ENCODE measurements at places on chromosomes 12 and 14.

DNA sequence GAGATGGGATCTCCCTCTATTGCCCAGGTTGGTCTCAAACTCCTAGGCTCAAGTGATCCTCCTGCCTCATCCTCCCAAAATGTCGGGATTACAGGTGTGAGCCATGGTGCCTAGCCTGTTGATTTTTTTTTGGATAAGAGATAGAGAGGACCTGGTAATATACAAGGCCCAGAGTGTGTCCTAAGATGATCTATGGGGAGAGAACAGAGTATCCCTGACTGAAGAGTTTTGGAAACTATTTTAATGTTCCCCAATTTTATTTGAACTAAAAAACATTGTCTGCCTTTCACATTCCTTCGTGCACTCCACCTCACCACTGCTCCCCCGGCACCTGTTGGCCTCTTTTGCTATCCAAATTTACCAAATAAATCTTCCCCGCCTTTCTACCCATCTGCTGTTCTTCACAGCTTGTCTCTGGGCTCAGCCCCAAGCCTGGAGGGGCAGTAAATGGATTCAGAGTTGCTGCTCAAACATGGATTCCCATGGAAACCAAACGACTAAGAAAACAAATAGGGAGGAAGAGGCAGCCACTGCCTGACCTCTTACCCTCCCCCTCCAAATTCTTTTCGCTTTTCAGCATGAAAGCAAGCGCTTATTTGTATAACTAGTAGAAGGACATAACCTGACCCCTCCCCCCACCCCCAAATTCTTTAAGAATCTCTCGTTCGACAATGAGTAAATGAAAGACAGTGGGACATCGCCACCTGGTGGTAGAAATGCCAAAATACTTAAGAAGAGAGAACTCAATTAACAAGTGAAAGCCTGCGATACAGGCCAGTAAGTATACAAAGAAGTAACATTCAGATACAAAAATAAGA lies 22.6 kb downstream of the OR10G3 start:
- DNase-seq, result peak; percentile 32

- DNase-seq, result no peak
Observed at GRCh38 chr12:90449611-90450010, 505.4 kb downstream of the CCER1 start.

- DNase-seq, result peak; percentile 82
Observed at GRCh38 chr14:104794631-104794992, 936 bp downstream of the AKT1 start.

DNA sequence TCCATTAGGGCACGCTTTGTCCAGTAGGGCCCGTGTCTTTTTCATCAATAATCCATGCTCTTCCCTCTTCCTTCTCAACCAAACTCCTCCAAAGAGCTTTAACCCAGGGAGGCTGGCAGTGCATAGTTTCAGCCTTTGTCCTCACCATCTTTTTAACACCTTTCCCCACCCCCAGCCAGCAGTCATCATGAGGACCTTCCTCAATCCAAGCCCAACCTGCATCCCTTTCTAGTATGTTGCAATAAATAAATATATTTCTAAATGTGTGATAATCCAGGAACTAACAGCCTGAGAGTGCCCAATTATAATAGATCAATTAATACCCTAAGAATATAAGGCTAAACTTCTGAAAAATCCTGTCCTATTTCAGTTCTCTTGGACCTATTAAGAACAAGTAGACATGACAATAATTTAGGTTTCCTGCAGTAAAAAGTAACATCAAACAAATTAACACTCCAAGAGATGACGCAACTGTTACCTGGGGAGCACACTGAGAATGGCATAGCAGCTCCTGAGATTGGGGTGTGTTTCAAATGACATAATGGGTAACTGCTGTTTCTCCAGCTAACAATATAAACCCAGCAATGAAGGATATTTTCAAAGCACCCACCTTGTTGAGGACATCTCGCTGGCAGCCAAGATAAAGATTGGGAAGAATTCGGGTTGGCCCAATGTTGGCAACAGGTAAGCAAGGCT lies 62.6 kb downstream of the DUSP16 start:
- DNase-seq, result no peak

DNA sequence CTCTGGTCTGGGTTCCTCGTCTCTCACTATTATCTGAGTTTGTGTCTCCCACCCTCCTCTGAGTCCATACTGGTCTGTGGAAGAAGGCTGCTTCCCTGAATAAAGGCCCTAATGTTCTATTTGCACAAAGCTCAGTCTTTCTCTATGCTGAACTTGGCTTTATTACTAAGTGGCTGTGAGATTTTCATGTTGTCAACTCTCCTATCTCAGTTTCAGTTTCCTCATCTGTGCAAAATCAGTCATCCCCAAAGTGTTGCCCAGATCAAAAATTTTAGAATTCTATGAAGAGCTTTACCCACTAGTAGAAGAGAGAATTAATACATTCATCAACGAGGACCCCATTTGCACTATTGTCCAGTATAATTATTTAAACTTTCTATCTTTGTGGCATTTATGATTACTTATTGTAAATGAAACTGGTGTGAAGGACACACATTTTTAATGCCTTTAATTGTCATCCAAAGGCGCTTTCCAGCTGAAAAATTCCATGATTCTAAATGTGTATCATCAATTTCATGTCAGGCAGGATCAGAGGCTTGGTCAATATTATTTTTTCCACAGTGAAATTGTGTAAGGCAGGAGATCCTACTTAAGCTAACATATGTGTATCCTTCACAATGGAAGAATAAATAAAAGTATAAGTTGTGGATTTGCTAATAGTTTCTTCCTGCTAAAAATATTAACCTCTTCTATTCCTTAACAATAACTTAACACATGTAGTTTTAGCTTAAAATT lies 79.1 kb upstream of the EEA1 start:
- no peak for DNase-seq

- no peak for DNase-seq
Observed at GRCh38 chr12:121857322-121858246, 1.1 kb downstream of the HPD start.

DNA sequence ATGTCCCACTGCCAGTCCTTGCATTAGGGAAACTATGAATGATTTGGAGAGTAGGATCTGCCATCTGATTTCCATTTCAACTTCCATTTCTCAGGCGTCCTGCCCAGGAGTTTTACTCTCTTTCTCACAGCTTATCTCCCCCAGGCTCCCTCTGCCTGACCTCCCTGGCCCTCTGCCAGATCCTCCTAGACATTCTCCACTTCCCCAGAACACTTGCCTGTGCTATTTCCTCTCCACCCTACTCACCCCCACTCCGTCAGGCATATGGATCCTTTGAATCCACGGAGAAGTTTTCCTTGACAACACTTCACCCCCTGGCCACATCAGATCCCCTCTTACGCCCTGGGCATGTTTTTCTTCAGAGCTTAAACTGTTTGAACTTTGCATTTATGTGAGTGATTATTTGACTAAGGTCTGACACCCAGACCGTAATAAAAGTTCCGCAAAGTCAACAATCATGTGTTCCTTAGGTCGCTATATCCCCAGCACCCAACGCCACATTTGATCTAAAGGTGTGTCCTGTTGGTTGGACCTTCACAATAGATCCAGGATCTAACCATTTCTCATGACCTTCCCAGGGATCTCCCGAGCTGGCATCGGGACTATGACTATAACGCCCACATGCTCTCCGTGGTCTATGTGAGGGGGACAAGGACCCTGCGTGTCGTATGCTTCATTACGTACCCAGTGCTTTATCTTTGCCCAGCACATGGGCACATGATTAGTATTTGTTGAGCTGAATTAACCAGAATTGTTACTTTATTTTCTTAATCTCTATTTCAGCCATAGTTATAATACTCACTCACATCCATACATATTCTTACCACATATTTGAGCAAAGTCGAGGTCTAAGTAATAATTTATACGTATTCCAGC lies 255.8 kb upstream of the FOXN3 start:
- DNase-seq, result no peak

DNA sequence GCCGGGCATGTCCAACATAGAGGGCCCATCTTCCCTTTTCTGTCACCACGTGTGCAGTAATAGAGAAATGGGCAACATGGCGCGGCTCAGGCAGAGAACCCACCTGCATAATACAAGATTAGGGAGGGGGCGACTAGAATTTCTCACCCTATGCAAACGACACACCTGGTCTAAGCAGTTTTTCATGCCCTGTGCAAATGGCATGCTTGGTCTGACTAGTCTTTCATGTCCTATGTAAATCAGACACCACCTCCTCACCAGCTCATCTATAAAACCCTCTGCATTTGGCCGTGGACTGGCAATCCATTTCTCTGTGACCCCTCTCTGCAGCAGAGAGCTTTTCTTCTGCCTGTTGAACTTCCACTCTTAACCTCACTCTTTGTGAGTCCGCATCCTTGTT lies 180.2 kb upstream of the PZP start:
- DNase-seq, result no peak

Data from H54 (cell line).